Fibroblast of villous mesenchyme (primary cell): ENCODE measurements at places on chromosomes 3 and 15. TPM values are rescaled to one million over a fixed set of nuclear protein-coding genes. Genes with fewer than 3 reads are reported as not detected.

The APEH gene
- total RNA-seq, result 104 and 109 TPM in 2 replicates

The NOX5 gene
- total RNA-seq, result 0.43 and 0.64 TPM in 2 replicates

The PXK gene
- 57.9 and 64.7 TPM in 2 replicates for total RNA-seq

The TRAT1 gene
- not detected in 2 replicates for total RNA-seq

The SLC38A3 gene
- not detected in 2 replicates for total RNA-seq

The PPP1R2 gene
- 81.5 and 131 TPM in 2 replicates for total RNA-seq

The MAP6D1 gene
- 2.9 and 3.5 TPM in 2 replicates for total RNA-seq

The PIAS1 gene
- 28.9 and 46.1 TPM in 2 replicates for total RNA-seq

- DNase-seq, result no peak
Measured at GRCh38 chr3:116064646-116065045, 380.6 kb downstream of the LSAMP start.

- DNase-seq, result no peak
Measured at GRCh38 chr15:29820394-29821154, 1.7 kb downstream of the TJP1 start.

GRCh38 chr15:94250801-94251200, 19.4 kb downstream of the MCTP2 start:
- DNase-seq, result no peak

DNA sequence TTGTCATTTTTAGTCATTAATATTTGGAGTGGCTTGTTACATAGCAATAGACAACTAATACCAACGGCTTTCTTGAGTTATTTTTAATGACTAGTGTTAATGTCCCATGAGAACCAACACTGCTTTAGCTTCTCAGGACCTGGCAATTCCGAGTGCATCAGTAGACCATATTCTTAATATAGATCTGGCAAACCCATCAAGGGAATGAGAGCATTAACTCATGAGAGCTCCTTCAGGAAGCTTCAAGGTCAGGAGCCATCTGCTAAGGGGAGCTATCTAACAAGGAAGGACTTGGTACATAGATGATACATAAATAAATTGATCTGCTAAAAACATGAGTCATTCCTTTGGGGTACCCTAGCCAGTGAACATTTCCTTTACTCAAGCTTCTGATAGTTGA, 122.6 kb upstream of the EPHA3 start:
- no peak for DNase-seq

- no peak for DNase-seq
Measured at GRCh38 chr3:34570916-34571705, 772.7 kb downstream of the PDCD6IP start.

- peak; percentile 33 for DNase-seq
Measured at GRCh38 chr3:185270262-185270955, 16.6 kb upstream of the EHHADH start.

DNA sequence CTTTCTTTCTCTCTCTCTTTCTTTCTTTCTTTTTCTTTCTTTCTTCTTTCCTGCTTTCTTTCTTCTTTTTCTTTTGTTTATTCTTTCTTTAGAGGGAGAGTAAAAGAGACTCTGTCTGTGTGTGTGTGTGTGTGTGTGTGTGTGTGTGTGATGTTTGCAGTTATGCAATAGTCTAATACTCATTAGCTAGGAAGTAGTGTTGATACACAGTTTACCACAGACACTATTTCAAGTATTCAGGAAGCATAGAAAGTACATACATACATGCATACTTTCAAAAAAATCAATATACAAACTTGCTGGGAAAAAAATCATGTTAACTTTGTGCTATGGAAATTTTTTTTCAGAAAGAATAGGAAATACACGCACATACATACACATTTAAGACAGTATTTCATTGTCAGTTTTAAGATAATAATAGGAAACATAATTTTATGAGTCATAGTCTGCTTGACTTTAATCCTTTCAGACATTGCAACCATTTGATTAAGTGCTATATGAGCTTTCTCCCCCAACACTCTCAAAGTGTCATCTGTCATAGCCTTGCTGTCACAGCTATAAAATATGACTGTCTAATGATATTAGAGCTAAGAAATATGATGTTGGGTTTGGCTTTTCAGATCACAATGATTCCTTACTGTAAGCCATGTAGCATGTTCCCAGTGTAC, 74.9 kb upstream of the EPHA3 start:
- peak; percentile 24 for DNase-seq

GRCh38 chr15:94125156-94125555, 106.2 kb upstream of the MCTP2 start:
- DNase-seq, result peak; percentile 17

DNA sequence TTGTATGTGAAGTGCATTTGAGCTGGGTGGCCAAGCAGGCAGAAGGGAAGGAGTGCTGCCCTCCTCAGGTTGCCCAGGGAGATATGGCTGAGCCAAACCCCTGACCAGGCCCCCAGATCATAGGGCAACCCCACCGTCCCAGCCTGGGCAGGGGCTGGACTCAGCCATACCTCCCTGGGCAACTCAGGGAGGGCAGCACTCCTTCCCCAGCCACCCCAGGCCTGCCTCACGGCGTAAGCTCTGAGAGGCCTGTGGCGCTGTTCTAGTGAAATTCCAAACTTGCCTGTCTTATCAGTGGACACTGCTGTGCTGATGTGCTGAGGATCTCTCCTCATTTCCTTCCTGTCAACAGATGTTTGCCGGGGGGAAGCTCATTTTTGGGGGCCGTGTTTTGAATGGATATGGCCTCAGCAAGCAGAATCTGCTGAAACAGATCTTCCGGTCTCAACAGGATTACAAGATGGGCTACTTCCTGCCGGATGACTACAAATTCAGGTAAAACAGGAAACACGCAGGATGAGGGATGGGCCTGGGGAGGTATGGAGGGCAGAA, 57.6 kb upstream of the FGD5 start:
- DNase-seq, result no peak

GRCh38 chr3:141261472-141262307, 30.1 kb downstream of the PXYLP1 start:
- DNase-seq, result no peak

DNA sequence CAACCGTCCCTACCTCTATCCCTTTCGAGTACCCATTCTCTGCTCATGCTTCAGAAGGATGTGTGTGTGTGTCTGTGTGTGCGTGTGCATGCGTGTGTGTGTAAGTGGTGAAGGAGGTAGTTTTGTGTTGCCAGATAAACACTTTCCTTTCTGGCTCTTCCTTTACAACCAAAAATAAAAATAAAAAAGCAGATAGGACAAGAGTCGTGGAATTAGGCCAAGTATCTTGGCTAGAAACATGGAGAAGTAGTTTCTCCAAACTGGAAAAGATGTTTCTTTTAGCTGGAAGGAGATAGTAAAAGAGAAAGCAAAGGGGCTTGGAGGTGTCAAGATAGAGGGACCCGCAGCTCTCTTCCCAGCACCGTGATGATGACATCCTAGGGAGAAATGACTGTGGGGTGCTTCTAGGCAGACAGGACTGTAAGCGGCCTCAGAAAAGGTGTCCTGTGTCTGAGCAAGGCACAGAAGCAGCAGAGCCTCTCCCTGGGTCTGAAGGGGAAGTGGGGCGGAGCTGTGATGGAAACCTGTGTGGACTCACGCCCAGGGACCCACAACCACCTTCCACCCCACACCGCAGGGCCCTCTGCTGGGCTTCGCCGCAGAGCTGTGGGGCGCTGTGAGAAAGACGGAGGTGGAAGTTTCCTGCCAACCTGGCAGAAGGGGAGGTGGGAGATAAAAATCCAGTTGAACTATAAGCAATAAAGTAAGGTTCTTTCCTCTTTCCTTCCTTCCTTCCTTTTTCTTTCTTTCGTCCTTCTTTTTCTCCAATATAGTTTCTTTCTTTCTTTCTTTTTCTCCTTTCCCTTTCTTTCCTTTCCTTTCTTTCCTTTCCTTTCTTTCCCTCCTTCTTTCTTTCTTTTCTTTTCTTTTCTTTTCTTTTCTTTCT, 35.3 kb downstream of the MUC20 start:
- DNase-seq, result no peak

- no peak for DNase-seq
Measured at GRCh38 chr3:17979252-17979651, 236.8 kb upstream of the TBC1D5 start.

GRCh38 chr15:25763331-25763751, 99.8 kb downstream of the ATP10A start:
- no peak for DNase-seq

DNA sequence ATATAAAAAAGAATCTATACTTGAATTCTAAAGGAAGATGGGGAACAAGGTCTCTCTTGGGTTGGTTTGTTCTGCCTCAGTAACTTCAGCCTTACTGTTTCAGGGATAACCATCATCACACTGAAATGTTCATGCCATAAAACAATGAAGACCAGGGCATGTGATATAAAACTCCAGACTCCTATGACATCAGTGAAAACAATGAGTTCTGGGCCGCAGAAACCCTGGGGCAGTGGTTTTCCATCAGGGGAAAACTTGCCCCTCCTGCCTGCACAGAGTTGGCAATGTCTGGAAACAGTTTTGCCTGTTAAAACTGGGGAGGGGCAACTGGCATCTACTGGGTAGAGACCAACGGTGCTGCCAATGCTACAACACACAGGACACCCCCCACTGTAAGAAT, 46.8 kb downstream of the CA12 start:
- no peak for DNase-seq

DNA sequence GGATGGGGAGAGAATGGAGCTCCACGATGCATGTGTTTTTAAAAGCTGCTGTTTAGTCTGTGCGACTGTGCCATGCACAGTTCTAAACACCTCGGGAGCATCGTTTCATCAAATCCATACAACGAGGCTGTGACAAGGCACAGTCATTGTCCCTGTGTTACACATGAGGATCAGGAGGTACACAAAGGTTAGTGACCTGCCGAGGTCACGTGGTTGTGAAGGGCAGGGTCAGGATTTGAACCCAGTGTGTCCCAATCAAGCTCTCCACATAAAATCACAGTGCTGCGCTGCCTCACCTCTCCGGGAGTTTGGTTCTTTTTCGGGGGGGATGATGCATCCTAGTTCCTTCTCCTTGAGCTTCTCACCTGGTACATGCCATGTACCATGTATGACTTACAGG, 18.7 kb upstream of the KIF23 start:
- no peak for DNase-seq

DNA sequence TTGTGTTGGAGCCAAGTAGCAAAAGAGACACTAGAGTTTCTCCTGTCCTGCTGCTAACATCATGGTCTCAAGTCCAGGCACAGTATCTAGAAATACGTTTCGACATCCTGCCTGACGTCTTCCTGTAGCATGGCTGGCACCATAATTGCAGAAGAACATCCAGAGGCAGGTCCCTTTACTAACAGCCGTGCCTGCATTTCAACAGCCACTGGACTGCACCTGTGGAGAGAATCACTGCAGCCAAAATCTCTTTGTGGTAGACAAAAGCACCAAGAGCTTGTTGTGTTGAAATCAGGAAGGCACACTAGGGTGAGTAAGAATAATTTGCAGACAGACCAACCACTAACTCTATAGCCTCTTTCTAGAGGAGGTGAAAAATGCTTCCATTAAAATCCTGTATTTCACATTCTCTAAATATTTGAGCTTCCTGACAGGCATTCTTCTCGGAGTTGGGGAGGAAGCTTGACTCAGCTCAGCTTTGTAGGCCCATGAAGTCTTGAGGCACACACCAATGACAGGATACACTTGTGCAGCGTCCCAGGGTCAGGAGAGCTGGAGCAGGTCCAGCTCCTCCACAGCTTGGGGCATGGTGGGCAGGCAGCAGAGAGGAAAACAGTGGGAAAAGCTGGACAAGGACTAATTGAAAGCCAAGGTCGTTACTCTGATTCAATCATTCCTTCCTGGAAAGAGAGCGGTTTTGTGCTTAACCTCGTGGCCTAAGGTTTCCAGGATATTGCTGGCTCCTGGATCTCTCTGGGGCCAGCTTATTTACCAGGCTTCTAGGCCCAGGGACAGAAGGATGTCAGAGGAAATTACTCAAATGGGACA, 244.9 kb downstream of the FAM43A start:
- DNase-seq, result peak; percentile 39

DNA sequence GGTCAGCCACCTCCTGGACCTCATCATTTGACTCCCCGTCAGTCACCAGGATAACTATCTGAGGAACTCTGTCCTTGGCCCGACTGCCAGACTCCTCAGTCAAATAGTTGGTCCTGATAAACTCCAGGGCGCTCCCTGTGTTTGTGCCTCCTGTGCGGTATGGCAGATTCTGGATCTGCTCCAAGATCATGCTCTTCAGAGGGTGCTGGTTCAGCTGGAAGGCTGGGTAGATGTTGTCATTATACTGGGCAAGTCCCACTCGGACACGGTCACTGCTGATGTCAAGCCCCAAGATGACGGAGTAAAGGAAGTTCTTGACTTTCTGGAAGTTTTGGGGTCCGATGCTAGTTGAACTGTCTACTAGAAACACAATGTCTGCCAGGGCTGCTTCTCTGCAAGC, 31.1 kb upstream of the CAPN7 start:
- DNase-seq, result no peak

GRCh38 chr15:71629781-71630474, 180.4 kb upstream of the NR2E3 start:
- DNase-seq, result no peak

- no peak for DNase-seq
Measured at GRCh38 chr3:176428552-176428951, 768.7 kb downstream of the TBL1XR1 start.

DNA sequence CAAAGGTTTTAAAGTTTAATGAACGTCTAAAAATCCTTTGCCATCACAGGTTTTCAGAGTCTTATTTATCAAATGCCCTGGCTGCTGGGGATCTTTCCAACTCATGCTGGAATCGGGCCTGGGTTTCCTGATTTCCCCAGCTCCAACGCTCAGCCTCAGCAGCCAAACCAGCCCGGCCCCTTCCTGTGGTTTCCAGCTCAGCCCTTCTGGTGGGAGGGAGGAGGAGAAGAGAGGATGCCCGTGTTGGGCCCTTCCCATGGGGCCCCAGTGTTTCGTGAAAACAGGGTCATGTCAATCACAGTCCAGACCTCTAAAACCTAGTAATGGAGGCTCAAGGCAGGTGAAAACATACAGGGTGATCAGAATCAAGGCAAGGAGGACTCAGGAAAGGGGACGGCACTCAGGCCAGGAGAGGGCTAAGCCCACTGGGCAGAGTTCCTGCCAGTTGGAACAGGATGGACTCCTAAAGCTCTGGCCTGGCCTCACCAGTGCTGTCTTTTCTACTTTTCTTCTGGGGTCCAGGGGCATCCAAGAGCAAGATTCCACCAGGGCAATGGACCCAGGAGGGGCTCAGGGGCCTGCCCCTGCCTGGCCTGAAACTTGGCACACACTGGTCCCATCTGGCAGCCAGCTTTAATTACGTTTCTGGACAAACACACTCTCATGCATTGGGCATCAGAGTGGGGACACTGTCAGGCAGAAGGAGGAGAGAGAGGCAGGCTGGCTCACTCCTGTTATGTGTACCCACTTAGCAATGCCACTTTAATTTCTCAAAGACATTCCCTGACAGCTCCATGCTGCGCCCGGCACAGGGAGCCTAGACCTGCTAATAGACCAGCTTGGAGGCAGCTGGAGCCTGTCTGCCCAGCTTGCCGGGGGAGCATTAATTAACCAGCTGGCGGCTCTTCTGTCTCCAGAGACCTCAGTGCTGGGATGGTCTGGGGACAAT, 194.6 kb downstream of the FAM43A start:
- peak; percentile 5 for DNase-seq

- DNase-seq, result peak; percentile 8
Measured at GRCh38 chr3:40719660-40720287, 195.0 kb downstream of the ZNF621 start.

- no peak for DNase-seq
Measured at GRCh38 chr15:40347559-40348473, 3.0 kb upstream of the PHGR1 start.

- peak; percentile 5 for DNase-seq
Measured at GRCh38 chr3:187041362-187042307, 97.7 kb downstream of the RPL39L start.
